Activated B cell treated with CpG ODN at 0.5 μM for 24 hours (primary cell): ENCODE measurements at places on chromosomes 2 and 18. TPM values are rescaled to one million over a fixed set of nuclear protein-coding genes. Genes with fewer than 3 reads are reported as not detected.

DNA sequence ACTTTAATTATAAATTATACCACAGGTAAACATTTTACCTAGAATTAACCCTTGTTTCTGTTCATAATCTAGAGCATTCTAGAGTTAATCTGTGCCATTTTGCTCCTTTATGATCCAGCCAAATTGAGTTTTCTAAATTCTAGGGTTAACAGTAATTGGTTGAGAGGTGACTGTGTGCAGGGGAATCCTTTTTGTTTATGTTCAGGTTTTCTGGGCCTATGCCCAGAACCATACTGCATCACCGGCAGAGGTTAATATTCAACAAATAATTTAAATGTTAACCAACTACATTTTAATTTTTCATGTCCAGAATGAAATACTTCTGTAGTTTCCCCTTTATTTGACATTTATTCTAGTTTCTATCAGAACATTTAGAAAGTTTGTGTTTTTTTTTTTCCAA is 32.3 kb downstream of the CARF start:
- H3K27me3 ChIP-seq, result no peaks in the 10 kb centered on the region
- peaks cover 52% of the 10 kb centered on the region for H3K36me3 ChIP-seq
- H3K4me3 ChIP-seq, result no peak overlapping the region
- DNase-seq, result no peak
- H3K27ac ChIP-seq, result no peak overlapping the region

- no peak overlapping the region for H3K27ac ChIP-seq
- H3K27me3 ChIP-seq, result no peaks in the 10 kb centered on the region
- no peaks in the 10 kb centered on the region for H3K4me1 ChIP-seq
- H3K4me3 ChIP-seq, result no peak overlapping the region
These were observed 1589.5 kb upstream of the PIK3C3 start for GRCh38 chr18:40365526-40365925.

DNA sequence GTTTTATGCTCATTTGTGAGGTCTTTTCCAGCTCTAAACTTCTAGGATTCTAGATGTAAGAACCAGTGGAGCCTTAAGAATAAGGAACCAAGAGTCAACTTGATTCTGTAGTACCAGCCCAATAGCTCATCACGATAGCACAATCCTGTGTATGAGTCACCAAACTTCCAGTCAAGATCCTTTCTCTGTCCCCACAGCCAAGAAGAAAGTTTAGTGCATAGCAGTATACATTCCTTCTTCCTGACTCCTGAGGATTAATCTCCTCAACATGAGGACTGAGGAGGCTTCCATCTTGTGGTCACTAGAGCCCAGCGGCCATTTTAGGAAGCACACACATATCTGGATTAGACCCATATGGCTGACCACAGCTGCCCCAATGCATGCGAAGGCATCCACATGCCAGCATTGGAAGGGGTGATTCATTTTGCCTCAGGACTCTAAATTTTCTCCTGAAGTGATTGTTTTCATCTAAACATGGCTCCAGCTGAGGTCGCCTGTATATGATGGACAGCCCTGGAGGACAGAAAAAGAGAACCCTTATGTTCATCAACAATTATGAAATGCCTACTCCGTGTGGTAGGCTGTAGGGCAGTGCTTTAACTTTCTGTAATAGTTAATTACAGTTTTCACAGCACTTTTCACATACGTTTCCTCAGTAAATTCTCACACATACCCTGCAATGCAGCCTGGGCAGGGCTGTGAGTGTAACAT is 53.5 kb downstream of the RASGRP3 start:
- H3K4me1 ChIP-seq, result peaks cover 89% of the 10 kb centered on the region
- H3K27me3 ChIP-seq, result no peaks in the 10 kb centered on the region
- H3K27ac ChIP-seq, result peak overlapping the region; percentile 98
- H3K4me3 ChIP-seq, result peak overlapping the region; percentile 57
- DNase-seq, result no peak

Gene TAF4B
- total RNA-seq, result 11.6 and 13.4 TPM in 2 replicates

Gene MC2R
- not detected in 2 replicates for total RNA-seq

GRCh38 chr18:52577795-52578194 is 237.8 kb downstream of the DCC start:
- no peaks in the 10 kb centered on the region for H3K4me1 ChIP-seq
- no peaks in the 10 kb centered on the region for H3K36me3 ChIP-seq
- H3K27me3 ChIP-seq, result no peaks in the 10 kb centered on the region
- H3K4me3 ChIP-seq, result no peak overlapping the region
- DNase-seq, result no peak

DNA sequence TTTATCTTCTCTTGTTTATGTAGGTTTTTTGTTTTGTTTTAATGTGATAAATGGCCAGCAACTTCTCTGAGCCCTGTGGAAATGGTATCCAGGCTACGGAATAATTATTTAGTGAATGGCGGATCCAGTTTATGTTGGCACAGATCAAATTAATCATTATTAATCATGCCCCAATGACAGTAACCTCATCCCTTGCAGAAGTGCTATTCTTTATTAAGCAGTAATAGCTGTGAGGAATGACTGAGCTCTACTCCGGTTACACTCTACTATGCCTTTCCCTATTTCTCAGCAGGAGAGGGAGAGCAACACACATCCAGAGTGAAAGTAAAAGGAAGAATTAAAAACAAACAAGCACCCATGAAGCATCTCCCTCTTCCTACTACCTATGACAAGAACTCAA is 84.8 kb downstream of the SETBP1 start:
- H3K27me3 ChIP-seq, result no peaks in the 10 kb centered on the region
- H3K4me1 ChIP-seq, result peaks cover 95% of the 10 kb centered on the region
- H3K27ac ChIP-seq, result peak overlapping the region; percentile 91
- peaks cover 35% of the 10 kb centered on the region for H3K36me3 ChIP-seq
- no peak for DNase-seq

GRCh38 chr2:203918264-203918663 is 18.3 kb upstream of the ICOS start:
- peaks cover 25% of the 10 kb centered on the region for H3K27me3 ChIP-seq
- DNase-seq, result no peak
- no peak overlapping the region for H3K27ac ChIP-seq
- no peaks in the 10 kb centered on the region for H3K36me3 ChIP-seq
- no peak overlapping the region for H3K4me3 ChIP-seq

Gene GPR75
- total RNA-seq, result 5.7 and 6.3 TPM in 2 replicates

- no peak overlapping the region for H3K27ac ChIP-seq
- H3K4me3 ChIP-seq, result no peak overlapping the region
- DNase-seq, result no peak
- H3K36me3 ChIP-seq, result peaks cover 83% of the 10 kb centered on the region
- H3K4me1 ChIP-seq, result no peaks in the 10 kb centered on the region
These were observed 44.7 kb downstream of the PIK3C3 start for GRCh38 chr18:41999751-42000150.

Gene REG3A
- total RNA-seq, result not detected in 2 replicates

GRCh38 chr2:107932488-107932887 is 53.8 kb upstream of the SLC5A7 start:
- H3K36me3 ChIP-seq, result no peaks in the 10 kb centered on the region
- H3K4me3 ChIP-seq, result no peak overlapping the region
- H3K27me3 ChIP-seq, result no peaks in the 10 kb centered on the region
- H3K4me1 ChIP-seq, result no peaks in the 10 kb centered on the region
- DNase-seq, result no peak
- no peak overlapping the region for H3K27ac ChIP-seq

DNA sequence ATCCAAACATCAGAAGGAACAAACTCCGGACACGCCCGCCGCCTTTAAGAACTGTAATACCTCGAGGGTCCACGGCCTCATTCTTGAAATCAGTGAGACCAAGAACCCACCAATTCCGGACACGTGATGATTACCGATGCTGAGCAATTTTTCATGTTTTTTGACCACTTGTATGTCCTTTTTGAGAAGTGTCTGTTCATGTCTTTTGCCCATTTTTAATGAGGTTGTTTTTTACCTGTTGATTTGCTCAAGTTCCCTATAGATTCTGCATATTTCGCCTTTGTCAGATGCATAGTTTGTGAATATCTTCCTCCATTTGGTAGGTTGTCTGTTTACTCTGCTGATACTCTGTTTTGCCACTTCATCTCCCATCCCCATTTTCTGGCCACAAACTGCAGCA is 150.4 kb downstream of the IRS1 start:
- no peaks in the 10 kb centered on the region for H3K36me3 ChIP-seq
- DNase-seq, result no peak
- H3K4me1 ChIP-seq, result no peaks in the 10 kb centered on the region
- peak overlapping the region; percentile 24 for H3K27ac ChIP-seq
- peaks cover 24% of the 10 kb centered on the region for H3K27me3 ChIP-seq

GRCh38 chr18:25042641-25043051 is 309.3 kb downstream of the ZNF521 start:
- H3K27ac ChIP-seq, result no peak overlapping the region
- H3K27me3 ChIP-seq, result peaks cover 6% of the 10 kb centered on the region
- H3K36me3 ChIP-seq, result no peaks in the 10 kb centered on the region
- DNase-seq, result no peak
- H3K4me3 ChIP-seq, result no peak overlapping the region

DNA sequence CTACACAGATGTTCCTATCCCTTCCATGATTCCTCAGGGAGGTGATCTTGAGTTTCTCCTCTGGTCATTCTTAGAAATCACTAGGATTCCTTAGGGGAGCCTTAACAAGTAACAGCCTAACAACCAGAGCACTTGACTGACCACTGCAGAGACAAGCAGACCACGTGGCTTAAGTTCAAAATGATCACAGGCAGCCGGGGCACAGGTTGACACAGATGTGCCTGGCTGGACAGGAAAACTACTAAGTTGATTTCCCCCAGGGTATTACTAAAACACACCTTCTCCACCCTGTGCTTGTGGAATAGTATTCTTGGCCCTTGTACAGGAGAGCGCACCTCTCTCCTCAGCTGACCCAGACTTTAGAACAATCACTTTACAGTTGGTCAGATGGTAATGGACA is 29.9 kb downstream of the ST3GAL5 start:
- H3K4me1 ChIP-seq, result peaks cover 73% of the 10 kb centered on the region
- peak overlapping the region; percentile 80 for H3K27ac ChIP-seq
- H3K36me3 ChIP-seq, result peaks cover 85% of the 10 kb centered on the region
- no peaks in the 10 kb centered on the region for H3K27me3 ChIP-seq
